ENCODE measurements at places on chromosomes 5 and 9.

DNA sequence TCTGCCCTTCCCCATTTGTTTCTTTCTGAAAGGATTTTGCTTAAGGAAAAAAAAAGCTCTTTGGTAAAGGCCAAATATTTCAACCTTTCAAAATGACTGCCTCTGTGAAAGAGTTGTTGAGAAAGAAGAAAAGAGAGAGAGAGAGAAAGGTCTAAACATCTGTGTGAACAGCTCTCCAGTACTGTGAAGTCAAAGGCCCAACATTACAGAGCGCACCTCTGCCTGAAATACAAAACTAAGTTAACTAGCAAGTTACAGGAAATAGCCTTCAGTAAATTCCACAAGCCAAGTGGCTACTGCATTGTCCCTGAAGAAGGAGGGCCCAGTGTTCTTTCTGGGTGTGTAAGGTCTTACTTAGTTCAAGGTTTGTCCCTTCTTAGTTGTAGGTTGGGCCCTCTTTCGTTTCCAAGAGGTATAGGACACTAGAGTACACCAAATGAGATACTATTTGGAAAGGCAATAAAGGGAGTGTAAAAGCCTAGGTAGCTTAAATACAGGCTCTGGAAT is 104.4 kb downstream of the THBS4 start:
- DNase-seq = no peak

DNA sequence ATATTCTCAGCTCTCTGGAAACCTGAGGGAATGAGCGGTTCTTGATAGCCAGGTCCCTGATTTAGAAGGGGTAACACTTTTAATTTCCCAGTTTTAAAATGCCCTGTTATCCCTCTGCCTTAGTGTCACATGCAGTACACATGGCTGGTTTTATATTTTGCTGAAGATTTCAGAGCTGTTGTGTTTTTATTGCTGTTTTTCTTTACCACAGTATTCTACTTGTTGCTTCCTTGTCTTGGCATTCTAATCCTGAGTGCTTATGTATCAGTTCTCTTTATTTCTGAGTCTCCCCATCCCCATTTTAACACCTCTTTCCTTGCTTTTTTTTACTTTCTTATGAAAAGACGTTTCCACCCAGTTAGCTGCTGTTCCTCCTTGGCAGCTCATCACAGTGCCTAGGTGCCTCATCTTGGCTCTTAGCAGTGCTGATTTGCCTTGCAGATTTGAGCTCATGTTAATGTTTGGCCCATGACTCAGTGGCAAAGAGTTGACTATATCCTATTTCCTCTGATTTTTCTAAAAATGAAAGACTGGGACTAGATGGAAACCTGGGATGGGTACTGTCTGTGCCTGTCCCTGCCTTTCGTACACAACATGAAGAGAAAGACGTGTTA is 3.7 kb downstream of the MTRR start:
- DNase-seq = no peak

GRCh38 chr5:43302481-43302880 is 10.7 kb downstream of the HMGCS1 start:
- DNase-seq = no peak

GRCh38 chr9:134619448-134619982 is 22.1 kb upstream of the COL5A1 start:
- no peak for DNase-seq

DNA sequence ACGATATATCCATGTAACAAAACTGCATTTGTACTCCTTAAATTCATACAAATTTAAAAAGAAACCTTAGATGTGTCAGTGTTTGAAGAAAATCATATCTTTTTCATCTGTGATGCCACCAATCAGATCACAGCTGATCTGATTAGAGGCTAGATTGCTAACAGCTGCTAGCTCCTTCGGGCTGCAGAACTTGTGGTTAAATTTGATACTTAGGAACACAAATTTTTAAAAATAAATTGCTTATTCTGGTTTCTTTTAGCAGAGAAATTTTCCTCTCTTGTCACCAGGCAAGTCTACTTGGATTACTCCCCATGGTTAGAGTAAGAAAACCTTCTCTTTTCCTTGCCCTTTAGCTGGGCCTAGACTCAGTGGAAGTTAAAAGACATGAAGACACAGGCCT is 94.6 kb upstream of the RANBP6 start:
- no peak for DNase-seq

DNA sequence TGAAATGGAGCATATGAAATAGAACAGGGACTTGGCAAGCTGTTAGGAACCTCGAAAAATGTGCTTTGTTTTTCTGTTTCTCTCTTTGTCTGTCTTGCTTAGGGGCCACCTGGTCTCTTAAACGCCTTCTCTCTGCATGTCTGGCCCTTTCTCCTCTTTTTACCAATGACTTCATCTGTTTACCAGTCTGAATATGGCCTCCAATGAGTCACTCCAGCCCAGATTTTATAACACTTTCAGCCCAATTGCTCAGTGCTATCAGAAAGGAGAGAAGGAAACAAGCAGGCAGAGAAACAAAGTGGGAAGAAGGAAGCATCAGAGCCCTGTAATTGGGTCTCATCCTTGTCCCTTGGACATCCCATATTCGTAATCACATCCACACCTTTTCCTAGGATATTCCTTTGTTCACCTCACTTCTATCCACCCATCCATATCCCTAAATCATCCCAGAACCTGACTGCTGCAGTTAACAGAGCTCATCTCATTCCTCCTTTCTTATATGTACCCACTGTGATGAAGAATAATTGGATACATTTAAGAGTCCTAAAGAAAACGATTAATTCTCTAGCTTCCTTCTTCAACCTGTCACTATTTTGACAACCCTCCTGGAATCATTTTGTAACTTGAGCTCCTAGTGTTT is 151.8 kb upstream of the GPR151 start:
- DNase-seq = peak; percentile 82

DNA sequence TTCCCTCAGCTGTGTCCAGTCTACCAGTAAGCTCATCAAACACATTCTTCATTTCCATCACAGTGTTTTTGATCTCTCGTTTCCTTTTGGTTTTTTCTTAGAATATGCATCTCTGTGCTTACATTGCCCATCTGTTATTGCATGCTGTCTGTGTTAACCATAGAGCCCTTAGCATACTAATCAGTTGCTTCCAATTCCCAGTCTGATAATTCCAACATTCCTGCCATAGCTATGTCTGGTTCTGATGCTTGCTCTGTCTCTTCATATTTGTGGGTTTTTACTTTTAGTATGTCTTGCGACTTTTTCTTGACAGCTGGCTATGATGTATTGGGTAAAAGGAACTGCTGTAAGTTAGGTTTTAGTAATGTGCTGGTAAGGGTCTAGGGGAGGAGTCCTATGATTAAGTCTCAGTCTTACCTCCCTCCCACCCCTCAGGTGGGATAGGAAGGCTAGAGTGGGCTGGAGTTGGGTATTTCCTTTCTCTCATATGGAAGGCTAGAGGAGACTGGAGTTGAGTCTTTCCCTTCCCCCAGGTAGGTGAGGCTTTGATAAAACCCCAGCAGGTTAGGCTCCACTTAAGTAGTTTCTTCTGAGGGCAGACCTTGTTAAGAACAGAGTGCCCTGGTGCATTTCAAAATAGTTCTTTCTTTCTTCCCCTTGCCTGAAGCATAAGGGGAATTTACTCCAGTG is 99.1 kb upstream of the RASGRF2 start:
- DNase-seq = no peak

DNA sequence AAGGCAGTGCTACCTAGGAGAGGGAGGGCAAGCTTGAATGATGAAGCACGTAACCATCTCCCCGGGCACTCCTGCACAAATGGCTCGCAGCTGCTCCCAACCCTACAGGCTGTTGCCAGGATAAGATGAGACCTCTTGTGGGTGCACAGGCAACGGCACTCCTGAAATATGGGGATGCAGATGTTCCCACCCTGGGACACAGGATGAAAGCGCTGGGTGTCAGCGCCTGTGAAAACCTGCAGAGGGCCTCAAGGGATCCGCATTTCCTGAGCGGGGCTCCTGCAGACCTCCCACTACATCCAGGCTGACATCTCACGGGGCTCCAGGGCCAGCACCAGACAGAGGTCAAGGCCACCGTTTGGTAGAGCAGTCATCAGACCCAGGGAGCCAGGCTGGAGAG is 60.7 kb downstream of the SMIM23 start:
- no peak for DNase-seq

- DNase-seq = no peak
Measured at GRCh38 chr5:4947893-4948536, 192.1 kb upstream of the ADAMTS16 start.

DNA sequence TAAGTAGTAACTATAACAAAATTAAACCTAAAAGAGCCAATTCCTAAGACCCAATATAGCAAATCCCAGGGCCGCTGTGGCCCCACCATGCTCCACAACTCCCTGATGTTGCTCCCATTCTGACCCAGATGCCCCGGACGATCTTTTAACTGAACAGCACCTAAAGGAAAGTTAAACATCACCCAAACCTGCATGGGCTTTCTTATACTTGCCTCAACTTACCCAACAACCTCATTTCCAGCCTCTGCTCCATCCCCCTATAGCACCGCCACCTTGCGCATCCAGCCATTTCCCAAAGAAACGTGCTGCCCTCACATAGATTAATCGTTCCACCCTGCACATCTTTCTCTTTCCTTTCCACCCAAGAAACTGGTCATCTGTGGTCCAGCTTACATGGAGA is 54.6 kb downstream of the ZNF354C start:
- no peak for DNase-seq

DNA sequence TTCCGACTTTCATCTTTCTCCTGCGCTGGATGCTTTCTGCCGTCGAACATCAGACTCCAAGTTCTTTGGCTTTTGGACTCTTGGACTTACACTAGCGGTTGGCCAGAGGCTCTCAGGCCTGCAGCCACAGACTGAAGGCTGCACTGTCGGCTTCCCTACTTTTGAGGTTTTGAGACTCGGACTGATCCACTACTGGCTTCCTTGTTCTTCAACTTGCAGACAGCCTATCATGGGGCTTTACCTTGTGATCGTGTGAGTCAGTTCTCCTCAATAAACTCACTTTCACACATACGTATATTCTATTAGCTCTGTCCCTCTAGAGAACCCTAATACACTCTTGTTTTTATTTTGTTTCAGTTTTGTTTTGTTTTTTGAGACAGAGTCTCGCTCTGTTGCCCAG is 10.3 kb downstream of the FKBP15 start:
- no peak for DNase-seq

DNA sequence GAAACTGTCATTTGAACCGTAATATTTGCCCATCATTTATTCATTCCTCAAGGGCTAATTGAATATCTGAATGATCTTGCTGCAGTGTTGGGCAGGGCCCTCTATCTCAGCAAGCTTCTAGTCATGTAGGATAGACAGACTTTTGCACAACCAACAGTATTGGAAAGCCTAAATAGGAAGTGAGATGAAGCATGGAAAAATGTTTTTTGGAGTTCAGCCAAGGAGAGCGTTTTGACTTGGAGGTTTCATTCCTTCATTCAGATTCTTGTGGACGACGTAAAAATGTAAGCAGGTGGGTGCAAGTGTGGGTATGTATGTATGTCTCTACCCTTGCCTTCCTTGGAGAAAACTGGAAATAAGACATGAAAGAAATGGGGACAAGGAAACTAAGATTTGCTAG is 15.5 kb downstream of the DAPK1 start:
- no peak for DNase-seq

GRCh38 chr9:86589273-86589672 is 235.1 kb upstream of the TUT7 start:
- no peak for DNase-seq

DNA sequence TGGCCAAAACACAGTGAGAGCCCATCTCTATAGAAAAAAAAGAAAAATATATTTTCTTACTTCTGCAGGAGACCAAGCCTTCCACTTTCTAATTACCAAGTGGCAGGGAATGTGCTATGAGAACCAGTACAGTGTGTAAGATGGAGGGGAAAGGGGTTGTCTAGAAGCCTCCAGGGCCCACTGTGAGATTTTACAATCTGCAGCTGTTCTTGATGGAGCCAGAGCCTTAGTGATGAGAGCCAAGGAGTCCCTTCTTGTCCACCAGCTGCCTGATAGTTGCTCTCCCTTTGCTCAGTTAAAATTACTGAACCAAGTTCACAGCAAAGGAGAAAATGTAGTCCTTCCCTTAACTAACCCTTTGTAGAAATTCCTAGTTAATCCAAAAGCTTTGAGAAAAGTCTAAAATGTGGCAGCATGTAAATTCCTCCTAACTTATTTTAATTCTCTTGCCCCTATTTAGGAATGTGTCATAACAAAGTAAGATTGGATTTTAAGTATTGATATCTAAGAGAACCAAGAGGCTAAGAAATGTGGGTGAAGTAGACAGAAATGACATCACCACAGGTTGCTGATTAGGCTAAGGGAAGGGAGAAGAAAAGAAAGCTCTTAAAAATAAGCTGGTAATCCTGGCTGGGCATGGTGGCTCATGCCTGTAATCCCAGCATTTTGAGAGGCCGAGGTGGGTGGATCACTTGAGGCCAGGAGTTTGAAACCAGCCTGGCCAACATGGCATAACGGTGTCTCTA is 19.3 kb downstream of the SRP19 start:
- DNase-seq = no peak

GRCh38 chr5:90632791-90633190 is 74.2 kb downstream of the ADGRV1 start:
- DNase-seq = no peak

GRCh38 chr5:127192836-127193338 is 97.7 kb upstream of the MEGF10 start:
- DNase-seq = no peak

DNA sequence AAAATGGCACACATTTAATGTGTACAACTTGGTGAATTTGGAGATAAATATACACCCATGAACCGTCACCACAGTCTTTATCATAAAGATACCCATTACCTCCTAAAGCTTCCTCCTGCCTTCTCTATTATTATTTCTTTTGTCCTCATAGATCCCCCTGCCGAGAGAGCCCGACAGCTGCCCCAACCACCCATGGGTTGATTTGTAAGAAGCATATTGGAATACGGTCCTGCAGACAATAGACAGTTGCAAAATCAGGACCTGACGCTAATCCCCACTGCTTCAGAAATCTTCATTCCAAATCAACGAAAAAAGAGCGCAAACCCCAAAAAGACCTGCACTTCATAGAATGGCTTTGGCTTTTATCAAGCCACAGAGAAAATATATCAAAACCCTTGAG is 697.5 kb downstream of the SEMA5A start:
- no peak for DNase-seq

GRCh38 chr5:131104169-131104808 is 60.8 kb downstream of the HINT1 start:
- DNase-seq = no peak

DNA sequence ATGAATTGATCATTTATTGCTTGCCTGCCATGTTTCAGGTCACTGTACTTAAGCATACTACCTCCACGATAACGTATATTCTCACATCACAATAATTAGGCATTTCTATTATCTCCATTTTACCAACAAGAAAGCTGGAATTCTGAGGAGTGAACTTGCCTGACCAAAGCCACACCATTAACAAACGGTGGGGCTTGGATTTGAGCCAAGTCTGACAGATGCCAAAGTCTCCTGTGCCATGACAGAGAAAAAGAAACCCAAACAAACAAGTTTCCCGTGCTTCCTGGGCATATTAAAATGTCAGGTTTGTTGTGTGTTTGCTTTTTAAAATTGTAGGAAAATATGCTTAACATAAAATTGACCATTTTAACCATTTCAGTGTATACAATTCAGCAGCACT is 40.8 kb upstream of the KCNV2 start:
- peak; percentile 10 for DNase-seq

DNA sequence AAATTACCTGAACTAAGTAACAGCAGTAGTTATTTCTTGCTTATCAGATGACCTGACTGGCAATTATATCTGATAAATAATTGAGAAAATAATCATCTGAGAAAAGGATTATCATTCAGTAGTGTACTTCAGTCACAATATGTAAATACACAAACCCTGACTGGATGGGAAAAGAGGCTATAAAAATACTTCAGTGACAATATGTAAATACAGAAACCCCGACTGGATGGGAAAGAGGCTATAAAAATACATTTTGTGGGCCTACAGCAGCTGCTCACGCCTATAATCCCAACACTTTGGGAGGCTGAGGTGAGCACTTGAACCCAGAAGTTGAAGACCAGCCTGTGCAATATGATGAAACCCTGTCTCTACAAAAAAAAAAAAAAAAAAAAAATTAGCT is 11.1 kb downstream of the UBAP2 start:
- no peak for DNase-seq
